ENCODE measurements at places on chromosomes 2 and 18.

- no peak for DNase-seq
Measured at GRCh38 chr2:28469947-28470535, 25.8 kb upstream of the PLB1 start.

GRCh38 chr18:56068701-56069100 is 480.7 kb upstream of the TCF4 start:
- DNase-seq = no peak

DNA sequence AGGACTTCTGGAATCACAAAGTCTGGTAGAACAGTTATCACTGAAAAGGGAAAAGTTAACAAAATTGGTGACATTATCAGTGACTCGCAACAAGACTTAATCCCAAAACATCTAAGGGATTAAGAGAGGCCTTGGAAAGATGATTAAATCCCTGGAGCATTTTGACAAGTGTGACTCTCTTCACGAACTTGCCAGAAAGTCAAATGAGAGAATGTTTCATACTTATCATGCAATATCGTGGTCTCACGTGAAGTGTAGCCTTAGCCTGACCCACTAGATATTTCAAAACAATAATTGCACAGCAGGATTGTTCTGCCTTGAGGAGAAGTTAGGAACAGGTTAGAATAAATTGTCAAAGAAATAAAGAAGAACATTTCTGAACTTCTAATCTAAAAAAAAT is 104.5 kb downstream of the COL6A3 start:
- DNase-seq = no peak

- no peak for DNase-seq
Measured at GRCh38 chr2:175792199-175792598, 209.9 kb downstream of the LNPK start.

- no peak for DNase-seq
Measured at GRCh38 chr2:31069643-31070325, 68.5 kb downstream of the GALNT14 start.

GRCh38 chr2:66634784-66635183 is 199.9 kb downstream of the MEIS1 start:
- no peak for DNase-seq

DNA sequence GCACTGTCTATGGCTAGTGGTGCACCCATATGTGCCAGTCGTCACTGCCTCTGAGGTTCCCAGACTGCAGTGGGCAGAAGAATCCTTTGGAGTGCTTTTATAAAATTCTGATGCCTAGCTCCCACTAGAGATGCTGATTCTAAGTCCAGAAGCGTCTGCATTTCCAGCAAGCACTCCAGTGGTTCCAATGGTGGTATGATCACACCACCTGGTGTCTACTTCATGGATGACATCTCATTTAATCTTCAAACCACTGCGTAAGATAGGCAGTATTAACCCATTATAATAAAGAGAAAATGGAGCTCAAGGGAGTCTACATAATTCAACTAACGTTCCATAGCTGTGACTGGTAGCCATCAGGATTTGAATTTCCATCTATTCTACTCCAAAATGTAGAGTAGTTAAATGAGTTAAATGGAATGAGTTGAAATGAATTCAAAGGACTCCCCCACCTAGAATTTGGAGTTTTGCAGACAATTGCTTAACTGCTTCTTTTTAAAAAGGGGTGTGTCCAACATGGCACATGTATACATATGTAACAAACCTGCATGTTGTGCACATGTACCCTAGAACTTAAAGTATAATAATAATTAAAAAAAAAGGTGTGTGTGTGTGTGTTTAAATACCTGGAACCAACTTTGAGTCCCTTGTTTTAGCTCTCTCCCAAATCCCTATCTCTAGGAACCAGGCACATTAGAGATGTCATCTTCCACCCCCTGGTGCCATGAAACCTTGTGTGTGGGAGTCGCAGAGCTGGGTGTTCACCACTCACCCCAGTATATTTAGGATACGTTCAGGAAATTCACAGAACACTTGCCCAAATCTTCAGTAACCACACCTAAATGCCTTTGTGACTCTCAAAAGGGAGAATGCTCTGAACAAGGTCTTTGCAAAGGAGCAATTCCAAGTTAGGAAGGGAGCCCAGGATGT is 14.1 kb downstream of the LAMA3 start:
- DNase-seq = no peak

DNA sequence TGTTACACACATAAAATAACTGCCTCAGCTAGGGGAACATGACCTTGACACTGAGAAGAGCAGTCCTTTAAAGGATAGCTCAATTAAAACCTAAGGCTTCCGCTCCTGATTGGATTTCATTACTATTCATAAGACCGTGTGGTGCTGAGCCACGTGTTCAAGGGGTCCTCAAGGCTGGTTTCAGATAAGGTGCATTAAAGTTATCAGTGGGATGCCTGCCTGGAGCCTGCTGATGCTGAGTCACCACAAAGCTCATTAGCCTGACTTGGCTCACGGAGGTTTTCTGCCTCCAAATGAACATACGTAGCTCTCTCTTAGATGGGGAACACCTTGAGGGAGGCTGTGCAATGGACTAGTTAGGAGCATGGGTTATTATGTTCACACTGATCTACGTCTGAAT is 518.9 kb downstream of the TDRD15 start:
- no peak for DNase-seq

DNA sequence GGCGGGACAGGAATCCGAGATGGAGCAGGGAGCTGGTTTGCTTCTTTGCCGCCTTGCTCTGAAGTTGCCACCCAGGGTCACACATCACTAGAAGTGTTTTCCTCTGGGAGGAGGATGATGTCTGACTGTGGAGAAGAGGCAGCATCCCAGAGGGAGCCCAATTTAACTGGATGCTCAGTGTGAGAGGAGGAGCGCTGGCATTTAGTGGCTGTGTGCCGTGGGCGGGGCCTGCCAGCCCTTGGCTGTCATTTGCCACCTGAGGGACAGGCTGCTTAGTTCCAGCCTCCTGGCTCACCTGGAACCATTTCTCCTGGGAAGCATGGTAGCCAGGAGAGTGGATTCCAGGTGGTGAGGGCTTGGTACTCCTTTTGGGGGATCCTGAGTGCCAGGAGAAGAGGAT is 9.6 kb downstream of the B3GNT2 start:
- no peak for DNase-seq

GRCh38 chr18:56165601-56166355 is 472.6 kb downstream of the TXNL1 start:
- no peak for DNase-seq

DNA sequence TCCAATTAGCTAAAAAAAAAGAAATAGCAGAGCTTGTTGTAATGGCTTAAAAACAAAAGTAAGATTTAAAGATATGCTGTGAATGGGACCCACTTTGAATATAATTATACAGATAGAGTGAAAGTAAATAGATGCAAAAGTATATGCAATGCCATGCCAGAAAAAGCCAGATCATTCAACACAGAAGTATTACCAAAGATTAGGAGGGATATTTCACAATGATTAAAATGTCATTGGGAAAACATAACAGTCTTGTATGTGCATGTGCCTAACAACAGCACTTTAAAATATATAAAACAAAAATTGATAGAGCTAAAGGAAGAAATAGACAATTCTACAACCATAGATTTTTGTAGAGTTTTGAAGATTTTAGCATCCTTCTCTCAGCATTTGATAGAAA is 19.9 kb upstream of the SIGLEC15 start:
- DNase-seq = no peak

DNA sequence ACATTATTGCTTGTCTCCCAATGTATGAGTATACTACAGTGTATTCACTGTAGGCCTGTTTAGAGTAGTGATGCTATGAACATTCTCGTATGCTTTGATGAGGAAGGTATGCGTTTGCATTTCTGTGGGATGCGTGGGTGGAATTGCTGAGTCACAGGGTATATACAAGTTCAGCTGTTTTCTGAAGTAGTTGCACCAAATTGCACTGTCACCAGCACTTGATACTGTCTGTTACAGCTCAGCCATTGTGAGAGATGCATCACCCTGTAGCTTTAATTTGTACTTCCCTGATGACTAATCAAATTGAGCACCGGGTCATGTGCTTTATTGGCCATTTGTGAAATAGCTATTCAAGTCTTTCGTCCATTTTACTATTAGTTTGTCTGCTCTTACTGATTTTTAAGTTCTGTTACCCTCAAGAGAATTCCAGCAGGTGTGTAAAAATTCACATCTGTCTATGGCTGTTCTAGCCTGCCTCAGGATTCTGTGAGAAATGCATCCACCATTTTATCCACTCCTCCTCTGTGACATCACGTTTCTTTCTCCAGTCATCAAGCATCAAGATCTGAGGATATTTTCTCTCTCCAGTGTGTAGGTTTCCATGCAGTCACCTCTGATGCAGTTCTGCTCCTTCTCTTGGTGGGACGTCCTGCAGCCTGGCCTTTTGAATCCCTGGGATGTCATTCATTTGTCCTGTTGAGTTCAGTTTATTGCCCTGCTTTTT is 72.5 kb downstream of the DGKD start:
- DNase-seq = no peak

GRCh38 chr2:223760838-223761502 is 76.4 kb downstream of the AP1S3 start:
- peak; percentile 20 for DNase-seq

DNA sequence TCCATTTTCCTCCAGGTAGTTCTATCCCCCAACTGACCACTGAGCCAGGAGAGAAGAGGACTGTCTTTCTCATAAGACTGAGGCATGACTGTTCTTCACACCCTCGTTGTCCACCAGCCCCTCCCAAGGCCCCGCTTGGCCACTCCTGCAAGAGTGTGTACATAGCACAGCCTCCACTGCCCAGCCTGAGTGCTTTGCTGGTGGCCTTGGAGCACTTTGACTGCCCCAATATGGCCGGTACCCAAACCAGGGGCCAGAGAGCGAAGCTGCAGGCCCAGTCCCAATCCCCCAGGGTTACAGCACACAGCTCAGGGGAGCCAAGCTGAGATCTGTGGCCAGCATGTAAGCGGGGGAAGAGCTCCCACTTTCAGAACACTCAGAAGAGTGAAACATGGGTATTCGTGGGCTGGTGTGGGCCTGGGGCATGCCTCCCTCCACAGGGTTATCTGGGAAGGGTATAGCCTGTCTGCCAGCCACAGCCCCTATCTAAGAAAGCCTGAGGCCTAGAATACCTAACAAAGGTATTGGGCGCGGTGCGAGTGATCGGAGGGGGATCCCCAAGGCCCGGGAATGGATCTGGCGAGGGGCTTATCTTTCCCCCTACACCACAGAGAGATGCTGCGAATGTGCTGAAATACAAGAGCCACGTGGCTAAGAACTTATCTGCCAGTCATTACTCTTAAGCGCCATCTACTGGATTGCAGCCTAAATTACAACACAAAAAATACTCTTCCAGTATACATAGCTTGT is 163.8 kb downstream of the WDPCP start:
- DNase-seq = no peak

- no peak for DNase-seq
Measured at GRCh38 chr18:25517881-25518715, 166.1 kb upstream of the ZNF521 start.

DNA sequence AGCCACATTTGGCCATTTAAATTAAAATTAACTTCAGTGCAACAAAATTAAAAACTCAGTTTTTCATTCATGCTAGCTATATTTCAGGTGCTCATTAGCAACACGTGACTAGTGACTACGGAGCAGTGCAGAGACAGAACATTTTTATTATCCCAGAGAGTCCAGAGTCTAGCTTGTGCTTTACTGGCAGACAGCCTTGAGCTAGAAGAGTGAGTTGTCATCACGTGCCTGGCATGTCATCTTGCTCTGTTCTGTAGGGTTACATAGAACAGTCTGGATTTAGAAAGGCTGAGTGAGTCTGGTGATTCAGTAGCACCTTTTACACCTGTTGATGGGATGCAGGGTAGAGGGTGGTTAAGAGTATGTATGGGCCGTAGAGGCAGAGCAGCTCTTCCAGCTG is 136.9 kb upstream of the IL1R2 start:
- DNase-seq = no peak

- no peak for DNase-seq
Measured at GRCh38 chr2:100213595-100213994, 71.2 kb upstream of the AFF3 start.

GRCh38 chr2:174788291-174788929 is 24.1 kb upstream of the CHRNA1 start:
- no peak for DNase-seq

- DNase-seq = no peak
Measured at GRCh38 chr18:74234326-74235171, 57.2 kb downstream of the CYB5A start.

DNA sequence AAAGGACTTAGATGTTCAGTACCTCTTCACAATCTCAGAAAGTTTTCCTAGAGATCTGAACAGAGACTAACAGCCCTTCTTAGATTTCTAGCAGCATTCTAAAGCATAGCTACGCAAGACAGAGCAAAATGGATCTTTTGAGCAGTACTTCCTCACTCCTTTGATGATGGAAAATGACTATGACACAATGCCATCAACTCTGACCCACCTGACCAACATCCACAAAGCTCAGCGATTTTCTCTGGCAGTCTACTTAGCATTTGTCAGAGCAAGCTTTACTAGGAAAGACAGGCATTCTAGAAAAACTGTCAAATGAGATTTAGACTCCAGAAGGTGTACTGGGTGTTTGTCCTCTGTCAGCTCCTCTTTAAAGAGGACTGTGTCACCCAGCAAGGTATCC is 180.9 kb upstream of the ACVR2A start:
- no peak for DNase-seq

DNA sequence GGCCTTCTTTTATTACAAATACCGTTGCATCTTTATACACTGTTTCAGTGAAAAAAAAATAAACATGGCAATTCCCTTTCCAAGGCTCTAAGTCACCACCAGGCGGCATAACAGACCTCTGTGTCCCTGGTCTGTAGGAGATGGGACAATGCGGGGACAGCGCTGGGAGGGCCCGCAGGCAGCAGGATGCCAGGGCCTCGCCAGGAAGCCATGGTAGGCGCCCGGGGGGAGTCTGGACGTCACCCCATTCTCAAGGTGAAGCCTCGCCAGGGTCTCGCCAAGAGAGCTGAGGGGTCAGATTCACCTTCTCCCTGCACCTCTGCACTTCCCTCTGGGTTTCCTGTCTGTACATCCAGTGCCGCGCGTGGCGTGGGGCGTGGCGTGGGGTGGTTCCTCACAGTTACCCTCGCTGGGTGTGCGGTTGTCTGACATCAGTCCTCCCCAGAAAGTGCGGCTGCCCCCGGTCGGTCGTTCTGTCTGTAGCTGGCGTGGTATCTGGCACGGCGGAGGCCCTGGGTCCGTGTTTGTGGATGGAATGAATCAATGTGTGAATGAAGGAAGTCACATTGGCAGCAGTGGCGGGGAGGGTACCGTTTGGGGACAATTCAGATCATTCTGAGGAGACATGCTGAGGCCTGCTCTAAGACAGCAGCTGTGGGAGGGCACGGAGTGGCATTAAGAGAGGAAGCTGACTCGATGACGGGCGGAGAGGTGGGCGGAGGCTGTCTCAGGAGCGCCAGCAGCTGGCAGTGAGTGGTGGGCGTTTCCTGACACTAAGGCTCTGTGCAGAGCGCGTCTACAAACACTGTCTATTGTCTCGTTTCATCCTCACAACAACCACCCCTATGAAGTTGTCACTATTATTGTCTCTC is 46.0 kb downstream of the LRRFIP1 start:
- no peak for DNase-seq

DNA sequence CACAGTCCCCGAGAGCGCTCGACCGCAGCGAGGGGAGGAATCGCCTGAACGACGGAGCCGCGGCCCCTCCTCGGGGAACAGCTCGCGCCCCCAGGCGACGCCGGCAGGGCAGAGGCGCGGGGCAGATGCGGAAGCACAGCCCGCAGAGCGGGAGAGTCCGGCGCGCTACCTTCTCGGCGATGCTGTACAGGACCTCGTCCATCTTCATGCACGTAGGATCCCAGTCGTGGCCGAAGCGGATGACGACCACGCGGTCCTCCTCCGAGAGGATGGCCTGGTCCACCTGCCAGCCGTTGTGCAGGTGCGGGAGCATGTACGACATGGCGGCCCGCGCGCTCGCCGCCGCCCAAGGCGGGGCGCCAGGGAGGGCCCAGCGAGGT is 302 bp downstream of the TXNL4A start:
- no peak for DNase-seq

- no peak for DNase-seq
Measured at GRCh38 chr2:202147775-202148174, 74.7 kb downstream of the KIAA2012 start.
